ENCODE measurements at places on chromosomes 1 and 21. TPM values are rescaled to one million over a fixed set of nuclear protein-coding genes. Genes with fewer than 3 reads are reported as not detected.

The HECTD3 gene
- total RNA-seq: 16.1 TPM

The GJA9 gene
- total RNA-seq: under 0.01 TPM

The RXRG gene
- not detected for total RNA-seq

The ADGRB2 gene
- 0.34 TPM for total RNA-seq

The ARHGAP30 gene
- 0.68 TPM for total RNA-seq

The TCHH gene
- total RNA-seq: 0.14 TPM

The HES3 gene
- not detected for total RNA-seq

The COL11A1 gene
- 0.07 TPM for total RNA-seq

The UBL4B gene
- not detected for total RNA-seq

The KRTAP19-6 gene
- not detected for total RNA-seq

The PKN2 gene
- 29.7 TPM for total RNA-seq

The WDR64 gene
- total RNA-seq: not detected

The PRAMEF13 gene
- total RNA-seq: not detected

The AGMAT gene
- total RNA-seq: 0.93 TPM

The SYTL1 gene
- total RNA-seq: 40.3 TPM

All from nasal cavity respiratory epithelium epithelial cell of viscerocranial mucosa (primary cell).